ENCODE measurements at places on chromosomes 2 and 18.

GRCh38 chr2:2306878-2307277 lies 24.2 kb downstream of the MYT1L start:
- DNase-seq: no peak

DNA sequence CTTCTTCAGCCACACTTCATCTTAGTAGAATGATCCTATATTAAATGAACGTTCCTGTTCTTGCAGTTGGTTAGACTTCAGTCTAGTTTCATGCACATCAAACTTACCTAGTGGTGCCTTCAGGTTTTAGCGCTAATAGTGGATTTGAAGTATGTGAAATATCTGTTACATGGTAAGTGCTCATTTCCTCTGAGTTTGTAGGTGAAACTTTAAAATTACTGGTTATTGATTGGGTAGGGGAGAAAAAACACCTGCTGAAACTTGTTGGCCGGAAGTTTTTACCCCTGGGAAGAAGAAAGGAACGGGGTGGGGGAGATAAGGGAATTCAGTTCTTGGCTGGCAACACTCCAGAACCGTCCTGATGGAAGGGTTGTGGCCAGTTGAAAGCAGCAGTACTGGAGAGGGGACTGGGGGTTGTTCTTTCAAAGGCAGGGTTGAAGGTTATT lies 112.8 kb downstream of the SPTBN1 start:
- no peak for DNase-seq

DNA sequence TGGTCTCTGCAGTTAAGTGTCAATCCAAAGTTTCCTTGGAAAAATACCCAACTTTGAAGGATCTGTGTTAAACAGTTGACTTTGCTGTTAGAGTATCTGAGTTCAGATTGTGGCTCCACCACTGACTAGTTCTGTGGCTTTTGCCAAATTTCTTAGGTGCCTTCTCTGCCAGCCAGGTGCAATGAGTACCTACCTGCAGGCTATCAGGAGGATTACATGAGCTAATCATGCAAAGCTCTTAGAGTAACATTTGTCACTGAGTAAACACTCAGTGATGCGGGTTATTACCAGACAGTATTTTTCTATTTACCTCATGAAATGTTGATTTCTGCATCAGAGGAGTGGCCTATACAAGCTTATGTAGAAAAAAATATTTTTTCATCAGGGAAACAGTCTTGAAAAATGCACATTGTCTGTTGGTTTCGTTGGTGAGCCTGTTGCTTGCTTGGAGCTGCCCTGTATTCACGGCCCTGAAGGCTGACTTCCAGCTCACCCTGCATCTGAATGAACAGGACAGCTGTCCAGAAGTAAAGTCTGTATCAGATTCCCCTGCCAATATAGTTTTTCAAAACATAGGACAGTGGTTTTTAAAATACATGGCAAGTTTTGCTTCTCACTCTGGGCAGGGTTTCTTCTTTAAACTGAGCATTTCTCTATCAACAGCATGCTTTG lies 235.1 kb downstream of the CDCA7 start:
- no peak for DNase-seq

GRCh38 chr2:33890686-33891085 lies 291.6 kb upstream of the FAM98A start:
- no peak for DNase-seq

GRCh38 chr2:207236156-207236935 lies 70.6 kb upstream of the KLF7 start:
- no peak for DNase-seq

GRCh38 chr18:11121443-11121849 lies 27.9 kb downstream of the PIEZO2 start:
- no peak for DNase-seq

DNA sequence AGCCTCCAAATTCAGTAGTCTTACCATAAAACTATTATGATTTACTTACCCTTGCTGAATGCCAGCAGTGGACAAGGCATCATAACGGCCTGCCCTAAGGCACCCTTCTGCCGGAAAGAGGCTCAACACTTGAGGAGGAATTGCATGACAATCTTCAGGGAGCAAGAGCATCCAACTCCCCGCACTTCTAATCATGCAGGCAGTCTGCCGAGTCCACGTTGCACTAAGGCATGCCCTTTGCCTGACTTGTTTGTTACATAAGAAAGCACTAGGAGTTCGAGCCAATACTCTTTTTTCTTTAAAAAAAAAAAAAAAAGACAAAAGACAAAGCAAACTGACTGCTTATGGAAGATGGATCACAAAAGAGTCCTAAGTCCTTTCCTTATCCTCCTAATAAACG lies 17.9 kb upstream of the SPTBN1 start:
- DNase-seq: no peak

GRCh38 chr2:149767516-149767974 lies 180.0 kb upstream of the MMADHC start:
- DNase-seq: no peak

GRCh38 chr2:72131916-72132841 lies 15.5 kb downstream of the CYP26B1 start:
- no peak for DNase-seq

GRCh38 chr2:196426122-196426521 lies 213.4 kb upstream of the CCDC150 start:
- no peak for DNase-seq

DNA sequence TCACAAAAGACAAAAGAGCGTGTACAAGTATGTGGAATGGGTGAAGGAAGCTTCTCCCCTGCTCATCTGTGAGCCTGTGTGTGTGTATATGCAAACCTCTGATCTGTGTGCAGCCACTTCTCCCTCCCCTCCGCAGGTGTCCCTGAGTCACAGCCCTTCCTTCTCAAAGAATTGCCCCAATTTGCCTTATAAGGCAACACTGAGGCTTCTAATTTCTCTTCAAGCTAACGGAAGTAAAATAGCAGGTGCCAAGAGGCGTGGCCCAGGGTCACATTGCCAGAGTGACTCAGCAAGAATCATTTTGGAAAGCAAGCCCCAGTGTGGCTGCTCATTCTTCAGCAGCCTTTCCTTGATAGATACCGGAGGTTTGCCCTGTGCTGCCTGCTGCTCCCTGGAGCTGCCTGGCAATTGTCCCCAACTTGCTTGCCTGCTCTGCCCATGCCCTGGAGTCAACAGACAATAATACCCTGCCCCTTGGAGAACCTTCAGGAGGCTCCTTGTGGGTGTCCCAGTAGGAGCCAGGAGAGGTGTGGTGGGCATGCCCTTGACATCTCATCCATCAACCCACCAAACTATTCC lies 37.3 kb upstream of the BMP10 start:
- peak; percentile 78 for DNase-seq

GRCh38 chr2:237026981-237027711 lies 58.5 kb upstream of the COPS8 start:
- DNase-seq: no peak

DNA sequence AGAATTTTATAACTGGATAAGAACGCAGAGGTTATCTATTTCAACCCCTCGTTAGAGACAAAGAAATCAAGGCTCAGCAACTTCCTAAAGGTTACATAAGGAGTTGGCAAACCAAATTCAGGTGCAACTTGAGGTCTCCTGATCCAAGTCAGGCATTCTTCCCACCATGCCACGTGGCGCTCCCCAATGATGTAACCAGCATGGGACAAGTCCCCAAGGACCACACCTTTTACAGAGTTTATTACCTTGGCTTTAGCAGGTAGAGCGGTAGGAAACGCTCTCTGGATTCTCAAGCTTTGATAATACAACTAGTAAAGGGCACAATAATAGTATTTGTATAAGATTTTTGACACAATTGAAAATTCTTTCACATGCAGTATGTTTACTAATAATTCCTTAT lies 26.7 kb upstream of the MBOAT2 start:
- no peak for DNase-seq

GRCh38 chr2:224060783-224061482 lies 21.8 kb upstream of the SERPINE2 start:
- DNase-seq: no peak

DNA sequence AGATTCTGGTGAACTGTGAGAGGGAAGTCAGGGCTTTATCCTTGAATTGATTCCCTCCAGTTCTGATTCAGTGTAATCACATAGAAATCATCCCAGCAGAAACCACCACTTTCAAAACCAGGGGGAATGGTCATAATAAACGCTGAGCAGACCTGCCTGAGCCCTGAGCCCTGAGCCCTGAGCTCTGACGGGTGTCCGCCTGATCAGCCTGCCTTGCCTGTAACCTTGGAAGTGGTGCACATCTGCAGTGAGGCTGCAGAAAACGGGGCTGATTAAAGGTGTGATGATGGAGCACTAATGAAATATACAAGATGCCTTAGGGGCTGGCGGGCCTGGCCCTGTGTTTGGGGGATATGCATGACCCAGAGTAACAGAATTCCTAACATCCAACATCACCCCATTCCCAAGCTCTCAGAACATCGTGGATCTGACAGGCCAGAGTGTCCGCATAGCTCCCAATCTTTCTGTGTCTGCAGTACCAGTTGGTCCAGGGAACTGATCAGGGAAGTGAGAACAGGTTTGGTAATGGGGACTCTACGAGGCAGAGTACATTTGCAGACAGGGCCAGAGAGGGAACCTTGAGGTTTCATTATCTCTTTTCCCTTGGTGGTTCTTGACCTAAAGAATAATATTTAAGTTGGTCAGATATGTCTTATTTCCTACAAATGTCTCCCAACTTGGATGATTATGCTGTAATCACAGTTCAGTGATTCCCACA lies 37.8 kb downstream of the KCTD18 start:
- DNase-seq: no peak

GRCh38 chr2:27211241-27211942 lies 449 bp upstream of the ATRAID start:
- DNase-seq: no peak

- no peak for DNase-seq
These were observed 17.5 kb downstream of the DNAJC10 start for GRCh38 chr2:182733572-182733971.

DNA sequence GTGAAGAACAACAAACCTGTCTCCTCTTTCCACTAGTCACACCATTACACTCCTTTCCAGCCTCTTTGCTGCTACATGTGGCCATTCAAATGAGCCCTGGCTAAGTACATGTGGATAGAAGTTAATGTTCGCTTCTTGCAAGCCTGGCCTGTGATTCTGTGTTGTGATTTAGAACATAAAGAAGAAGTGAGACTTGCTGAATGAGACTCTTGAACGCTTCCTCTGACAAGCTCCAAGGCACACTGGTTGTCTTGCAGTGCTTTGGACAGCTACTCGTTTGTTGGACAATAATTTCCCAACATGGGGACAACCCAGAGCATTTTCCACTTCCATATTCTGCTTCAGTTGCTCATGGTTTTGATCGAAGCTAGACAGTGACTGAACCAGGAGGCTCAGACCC lies 57.3 kb downstream of the CCDC74A start:
- no peak for DNase-seq

- DNase-seq: no peak
These were observed 76.6 kb downstream of the KIAA1328 start for GRCh38 chr18:36905571-36905970.

DNA sequence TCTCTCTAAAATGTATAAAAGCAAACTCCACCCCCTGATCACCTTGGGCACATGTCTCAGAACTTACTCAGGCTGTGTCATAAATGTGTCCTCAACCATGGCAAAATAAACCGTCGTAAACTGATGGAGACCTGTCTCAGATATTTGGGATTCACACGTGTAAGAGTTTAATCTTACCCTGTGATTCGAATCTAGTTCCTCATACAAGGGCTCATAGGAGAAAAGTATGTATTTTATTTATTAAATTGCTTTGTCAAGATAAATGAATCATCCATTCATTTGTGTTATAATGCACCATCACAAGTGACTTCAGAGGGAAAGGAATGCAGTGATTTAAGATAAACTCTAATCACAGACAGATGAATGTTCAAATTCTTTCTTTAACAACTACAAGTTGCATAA lies 712.5 kb upstream of the LRATD1 start:
- DNase-seq: no peak

GRCh38 chr2:231680992-231681852 lies 27.1 kb upstream of the PTMA start:
- DNase-seq: no peak

DNA sequence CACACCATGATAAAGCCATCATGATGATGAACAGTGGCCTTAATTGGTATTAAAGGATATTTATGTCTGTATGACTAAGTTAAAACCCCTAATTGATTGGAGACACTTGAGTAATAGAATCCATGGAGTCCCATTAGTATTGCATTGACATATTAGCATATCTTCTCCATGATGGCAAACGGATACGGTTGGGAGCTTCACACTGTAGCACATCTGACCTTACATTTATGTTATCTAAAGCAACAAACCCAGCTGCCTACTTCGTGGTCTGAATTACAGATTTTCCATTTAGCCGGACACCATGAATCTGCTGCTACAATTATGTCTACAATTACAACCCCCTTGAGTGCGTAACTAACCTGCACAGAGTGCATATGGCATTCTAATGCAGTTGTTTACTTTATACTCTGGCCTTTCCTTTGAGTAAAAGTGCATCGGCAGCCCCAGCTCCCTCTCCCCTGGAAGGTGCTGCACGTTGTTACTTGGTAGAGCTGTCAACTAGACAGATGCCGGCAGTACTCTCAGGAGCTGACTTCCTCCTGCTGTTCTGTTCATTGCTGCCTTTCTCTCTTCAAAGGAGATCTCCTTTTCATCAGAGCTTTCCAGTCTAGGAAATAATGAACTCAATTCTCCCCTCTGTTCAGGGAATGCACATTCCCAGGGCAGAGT lies 92.1 kb downstream of the LRRC30 start:
- no peak for DNase-seq

DNA sequence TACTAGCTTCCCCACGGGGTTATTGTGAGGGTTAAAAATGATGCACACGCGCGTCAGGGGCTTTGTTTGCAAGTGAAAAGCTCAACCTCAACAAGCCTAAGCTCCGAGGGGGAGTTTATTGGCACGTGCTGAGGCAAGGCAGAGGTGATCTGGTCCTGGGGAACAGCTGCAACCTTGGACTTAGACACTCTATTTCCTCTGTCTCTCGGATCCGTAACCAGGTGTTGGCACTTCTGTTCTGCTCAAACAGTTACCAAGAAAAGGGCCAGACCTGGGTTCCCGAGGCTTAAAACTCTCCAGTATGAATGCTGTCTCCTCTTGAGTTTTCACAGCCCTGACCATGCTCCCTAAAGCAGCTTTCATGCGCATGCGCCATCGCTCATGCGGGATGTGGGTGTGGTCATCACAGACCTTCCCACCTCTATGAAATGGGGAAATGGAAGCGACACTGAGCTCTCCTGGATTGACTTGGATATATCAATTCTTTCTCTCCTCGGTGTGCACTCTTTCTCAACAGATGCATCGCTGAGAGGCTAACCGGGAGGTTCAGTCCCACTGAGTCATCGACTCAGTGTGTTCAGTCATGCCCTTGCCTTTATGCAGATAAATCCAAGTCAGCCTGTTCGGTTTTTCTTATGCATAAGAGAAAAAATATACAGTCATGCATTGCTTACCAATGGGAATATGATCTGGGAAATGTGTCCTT lies 19.9 kb upstream of the RAB31 start:
- no peak for DNase-seq

Measured in stimulated activated CD4-positive, alpha-beta T cell treated with anti-CD3 and anti-CD28 coated beads, TNF-alpha, amount 100 ng/mL, for 4 hours (primary cell).